Kidney epithelial cell (primary cell): ENCODE measurements at places on chromosomes 12 and 14.

DNA sequence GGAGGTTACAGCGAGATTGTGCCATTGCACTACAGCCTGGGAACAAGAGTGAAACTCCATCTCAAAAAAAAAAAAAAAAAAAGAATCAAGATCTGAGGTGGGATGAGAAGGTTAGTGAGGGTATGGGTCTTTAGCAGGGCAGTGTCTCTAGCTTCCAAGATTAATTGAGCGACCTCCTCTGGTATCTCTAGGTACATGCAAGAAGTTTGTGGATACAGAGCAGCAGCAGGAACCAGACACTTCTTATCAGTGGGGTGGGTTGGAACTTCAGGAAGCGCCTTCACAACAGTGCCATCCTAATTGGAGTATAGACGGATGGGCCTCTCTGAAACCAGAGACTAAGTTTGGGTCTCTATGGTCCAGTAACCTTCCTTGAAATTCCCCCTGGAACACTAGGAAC, 51.9 kb upstream of the CISTR start:
- DNase-seq = no peak

DNA sequence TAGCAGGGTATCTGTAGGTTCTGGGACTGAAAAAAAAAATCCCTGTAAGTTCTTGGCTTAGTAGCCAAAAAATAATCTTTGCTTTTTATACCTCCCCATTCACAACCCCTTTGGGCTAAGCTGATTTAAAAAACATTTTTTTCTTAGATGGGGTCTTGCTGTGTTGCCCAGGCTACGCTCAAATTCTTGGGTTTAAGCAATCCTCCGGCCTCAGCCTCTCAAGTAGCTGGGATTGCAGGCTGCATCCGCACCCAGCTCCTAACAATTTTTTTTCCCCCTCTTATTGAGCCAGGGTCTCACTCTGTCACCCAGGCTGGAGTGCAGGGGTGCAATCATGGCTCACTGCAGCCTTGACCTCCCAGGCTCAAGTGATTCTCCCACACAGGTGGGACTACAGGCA, 9.1 kb upstream of the ISM2 start:
- DNase-seq = no peak

- no peak for DNase-seq
Observed at GRCh38 chr12:104654665-104655609, 198.2 kb downstream of the CHST11 start.

- no peak for DNase-seq
Observed at GRCh38 chr12:4434301-4434700, 11.3 kb downstream of the FGF6 start.

- DNase-seq = no peak
Observed at GRCh38 chr12:32467959-32468863, 68.9 kb downstream of the FGD4 start.

DNA sequence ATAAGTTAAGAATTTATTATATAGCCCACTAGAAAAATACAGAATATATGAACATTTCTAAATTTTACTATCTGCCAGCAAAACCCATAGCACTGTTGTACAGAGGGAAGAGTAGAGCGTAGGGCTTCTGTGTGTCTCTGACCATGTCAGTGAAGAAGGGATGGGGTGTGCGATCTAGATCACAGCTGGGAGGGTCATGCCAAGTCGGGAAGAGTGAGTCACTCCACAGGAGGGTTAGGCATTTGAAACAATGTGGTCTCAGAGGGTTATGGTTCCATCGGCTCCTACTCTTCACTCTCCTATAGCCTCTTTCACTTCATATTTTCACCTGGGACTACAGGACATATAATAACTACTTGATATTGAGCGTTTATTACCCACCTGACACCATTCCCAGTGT, 185.1 kb upstream of the DDHD1 start:
- DNase-seq = peak; percentile 5

GRCh38 chr12:63889721-63890509, 45.4 kb downstream of the SRGAP1 start:
- no peak for DNase-seq

DNA sequence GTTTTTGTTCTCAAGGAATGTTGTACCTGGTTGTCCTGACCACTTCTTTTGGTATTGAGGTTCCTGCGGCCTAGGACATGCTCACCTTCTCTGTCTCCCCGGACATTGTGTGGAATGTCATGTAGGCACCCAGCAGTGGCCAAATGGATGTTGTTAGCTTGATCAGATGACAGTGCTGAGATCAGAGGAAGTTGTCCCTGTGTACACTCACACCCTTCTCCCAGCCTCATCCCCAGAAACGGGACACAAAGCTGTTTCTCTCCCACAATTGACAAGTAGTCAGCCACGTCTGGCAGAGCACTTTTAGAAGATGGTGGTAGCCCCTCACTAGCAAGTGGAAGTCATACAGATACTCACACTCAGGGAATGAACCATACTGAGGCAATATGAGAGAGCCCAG, 3.0 kb downstream of the PLEKHH1 start:
- no peak for DNase-seq

- DNase-seq = no peak
Observed at GRCh38 chr12:116320791-116321217, 43.3 kb upstream of the MED13L start.

DNA sequence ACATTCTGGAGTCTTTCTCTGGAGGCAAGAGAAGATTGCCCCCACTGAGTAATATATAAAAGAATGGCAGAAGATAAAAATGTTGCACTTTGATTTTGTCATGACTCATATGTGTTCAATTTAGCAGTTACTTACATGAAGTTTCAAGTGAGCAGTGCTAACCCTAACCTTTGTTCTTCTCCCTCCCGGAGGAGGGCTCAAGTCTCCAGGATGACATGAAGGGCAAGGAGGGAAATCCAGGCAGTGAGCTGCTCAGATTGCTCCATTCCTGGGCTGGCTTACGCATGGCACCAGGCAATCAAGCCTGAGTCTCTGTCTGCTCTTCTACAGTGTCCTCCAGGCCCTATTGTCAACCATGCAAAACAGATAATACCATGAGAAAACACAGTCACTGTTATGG, 322.3 kb downstream of the DUSP6 start:
- DNase-seq = no peak

DNA sequence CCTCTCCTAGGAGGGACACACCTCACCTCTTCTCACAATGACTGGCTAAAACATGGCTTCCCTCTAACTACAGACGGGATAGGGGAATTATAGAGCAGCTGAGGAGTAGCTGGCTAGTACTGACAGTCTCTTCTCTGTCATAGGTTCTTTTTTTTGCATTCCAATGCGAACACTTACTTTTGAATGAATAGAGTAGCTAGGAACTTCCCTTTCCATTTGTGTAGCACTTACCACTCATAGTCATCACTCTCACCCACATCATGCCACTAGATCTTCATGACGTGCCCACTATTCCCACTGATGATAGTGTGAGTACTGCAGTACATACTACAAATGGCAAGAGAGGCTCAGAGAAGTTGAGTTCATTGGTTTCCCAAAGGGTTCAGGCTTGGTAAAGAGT, 143.9 kb upstream of the HIF1A start:
- no peak for DNase-seq

DNA sequence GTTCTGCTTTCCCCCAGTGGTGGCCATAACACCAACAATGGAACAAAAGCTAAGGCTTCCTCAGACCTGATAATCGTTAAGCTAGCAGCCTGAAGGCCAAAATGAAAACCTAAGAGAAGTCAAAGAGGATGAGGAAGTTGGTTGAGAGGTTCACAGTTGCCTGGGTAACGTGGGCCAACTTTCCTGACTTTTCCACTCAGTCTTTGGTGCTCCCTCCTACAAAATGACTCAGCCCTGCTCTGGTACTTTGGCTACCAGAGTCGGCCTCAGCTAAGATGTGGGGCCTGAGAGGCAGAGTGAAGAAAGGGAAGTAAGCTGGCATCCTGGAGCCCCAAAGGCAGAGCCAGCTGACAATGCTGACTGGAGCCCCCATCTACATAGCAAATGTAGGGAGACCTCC, 14.9 kb upstream of the FKBP11 start:
- no peak for DNase-seq

GRCh38 chr14:54867011-54867410, 35.6 kb downstream of the GCH1 start:
- no peak for DNase-seq

DNA sequence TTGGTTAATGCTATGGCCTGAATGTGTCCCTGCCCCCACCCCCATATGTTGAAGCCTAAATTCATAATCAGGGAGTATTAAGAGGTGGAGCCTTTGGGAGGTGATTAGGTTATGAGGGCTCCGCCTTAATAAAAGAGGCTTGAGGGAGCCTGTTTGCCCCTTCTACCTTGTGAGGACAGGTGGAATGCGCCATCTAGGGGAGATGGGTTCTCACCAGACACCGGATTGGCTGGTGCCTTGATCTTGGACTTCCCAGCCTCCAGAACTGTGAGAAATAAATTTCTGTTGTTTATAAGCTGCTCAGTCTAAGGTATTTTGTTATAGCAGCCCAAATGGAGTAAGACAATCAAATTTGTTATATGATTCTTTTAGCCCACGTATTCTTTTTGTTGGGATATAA, 148.3 kb downstream of the PTCSC3 start:
- no peak for DNase-seq

- no peak for DNase-seq
Observed at GRCh38 chr14:28130610-28131284, 635.8 kb upstream of the FOXG1 start.

GRCh38 chr14:76954394-76955190, 73.9 kb downstream of the IRF2BPL start:
- no peak for DNase-seq

DNA sequence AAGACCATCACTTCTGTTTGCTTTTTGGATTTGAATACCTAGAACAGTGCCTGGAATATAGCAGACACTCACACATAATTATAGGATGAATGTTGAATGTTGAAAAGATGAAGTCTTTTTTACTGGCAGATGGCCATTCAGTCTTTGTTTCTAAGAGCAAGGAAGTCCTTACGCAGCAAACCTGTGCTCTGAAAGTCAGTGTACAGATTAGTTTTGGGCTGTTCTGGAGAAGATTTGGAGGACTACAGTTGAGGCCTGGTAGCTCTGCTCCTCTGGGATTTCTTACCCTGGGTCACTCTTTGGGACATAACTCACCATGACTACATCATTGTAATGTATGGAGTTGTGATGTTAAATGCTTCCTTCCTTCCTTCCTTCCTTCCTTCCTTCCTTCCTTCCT, 3.3 kb downstream of the OR4E2 start:
- DNase-seq = no peak

DNA sequence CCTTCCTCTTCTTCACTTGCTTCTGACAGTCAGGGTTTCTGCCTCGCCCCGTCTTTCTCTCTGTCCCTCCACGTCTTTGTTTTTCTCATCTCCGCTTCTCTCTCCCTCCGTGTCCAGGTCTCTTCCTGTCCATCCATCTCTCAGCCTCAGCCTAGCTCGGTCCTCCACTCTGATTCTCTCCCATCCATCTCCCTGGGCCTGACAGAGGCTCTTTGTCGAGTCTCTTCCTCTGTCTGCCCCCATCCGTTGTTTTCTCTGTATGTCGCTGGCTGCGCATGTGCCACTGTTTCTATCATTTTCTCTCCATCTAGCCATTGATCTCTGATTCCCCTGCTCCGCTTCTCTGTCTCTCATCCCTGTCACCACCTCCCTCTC, 328.9 kb upstream of the TBX3 start:
- no peak for DNase-seq

GRCh38 chr12:1692226-1692625, 1.4 kb downstream of the ADIPOR2 start:
- no peak for DNase-seq

GRCh38 chr12:49043241-49043640, 17.4 kb downstream of the KMT2D start:
- DNase-seq = no peak

- DNase-seq = no peak
Observed at GRCh38 chr12:49899921-49900320, 3.8 kb downstream of the FAIM2 start.

- no peak for DNase-seq
Observed at GRCh38 chr12:130703733-130704375, 12.2 kb downstream of the RIMBP2 start.

GRCh38 chr14:90677484-90678050, 138.7 kb downstream of the TTC7B start:
- DNase-seq = no peak

- no peak for DNase-seq
Observed at GRCh38 chr14:57078054-57078453, 190.7 kb downstream of the EXOC5 start.

DNA sequence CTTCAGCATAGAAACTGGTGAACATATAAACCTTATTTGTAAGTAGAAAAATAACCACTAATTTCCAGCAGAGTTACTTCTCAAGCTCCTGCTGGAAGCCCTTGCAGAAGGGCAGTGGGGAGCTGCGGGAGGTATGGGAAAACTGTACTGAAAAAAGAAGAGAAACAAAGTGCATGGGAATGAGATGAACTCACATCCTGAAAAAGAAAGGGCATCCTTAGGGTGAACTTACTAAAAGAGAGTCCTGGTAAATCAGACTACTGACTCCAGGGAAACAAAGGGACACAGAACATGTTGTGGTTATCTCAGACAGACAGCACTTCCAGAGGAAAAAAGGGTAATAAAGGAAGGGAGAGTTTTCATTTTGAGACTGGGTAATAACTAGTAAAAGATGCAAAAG, 515.1 kb downstream of the RPL10L start:
- no peak for DNase-seq

GRCh38 chr12:28089338-28089737, 100.9 kb upstream of the CCDC91 start:
- no peak for DNase-seq

DNA sequence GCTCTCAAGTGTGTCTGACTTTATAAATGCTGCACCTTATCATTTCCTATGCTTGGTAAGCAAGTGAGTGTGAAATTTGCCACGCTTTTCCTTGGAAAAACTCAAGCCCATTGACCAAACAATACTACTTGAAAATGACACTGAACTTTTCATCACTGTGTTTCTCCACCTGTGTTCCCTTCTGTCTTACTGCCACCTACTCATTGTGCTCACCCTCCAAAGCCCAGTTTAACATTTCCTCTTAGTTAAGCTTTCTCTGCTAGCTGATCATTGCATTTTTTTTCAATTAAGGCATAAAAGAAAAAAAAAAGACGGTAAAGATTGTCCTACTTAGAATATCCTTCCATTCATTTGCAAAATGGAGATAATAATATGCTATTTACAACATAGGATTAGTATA, 445.7 kb downstream of the DPF3 start:
- no peak for DNase-seq

- DNase-seq = no peak
Observed at GRCh38 chr14:99272899-99273765, 1.1 kb upstream of the BCL11B start.

GRCh38 chr12:79514730-79515529, 175.8 kb downstream of the PAWR start:
- DNase-seq = no peak

- no peak for DNase-seq
Observed at GRCh38 chr12:71014180-71014785, 93.7 kb upstream of the PTPRR start.

- DNase-seq = no peak
Observed at GRCh38 chr12:118979763-118980406, 1.5 kb upstream of the SRRM4 start.

- no peak for DNase-seq
Observed at GRCh38 chr12:112168561-112168971, 43.2 kb downstream of the TRAFD1 start.

GRCh38 chr12:122981036-122981471, 573 bp downstream of the ARL6IP4 start:
- DNase-seq = no peak
